Common myeloid progenitor, CD34-positive (primary cell): ENCODE measurements at places on chromosomes 5 and 9.

DNA sequence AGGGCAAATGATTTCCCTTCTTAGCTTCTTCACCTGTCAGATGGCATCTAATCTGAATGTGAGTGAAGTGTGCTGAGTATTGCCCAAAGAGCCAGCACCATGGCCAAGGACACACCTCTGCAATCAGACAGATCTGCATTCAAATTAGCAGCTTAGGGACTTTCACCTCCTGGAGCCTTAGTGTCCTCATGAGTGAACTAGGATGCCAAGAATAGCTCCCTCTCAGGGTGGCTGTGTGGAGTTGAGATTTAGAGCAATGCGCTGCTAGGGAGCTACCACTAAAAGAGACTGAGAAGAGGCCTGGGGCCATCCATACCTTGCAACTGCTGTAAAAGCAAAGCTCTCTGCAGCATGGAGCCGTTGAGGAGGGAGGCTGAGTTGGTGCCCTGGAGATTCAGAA, 1.4 kb downstream of the CIZ1 start:
- peak; percentile 14 for DNase-seq

DNA sequence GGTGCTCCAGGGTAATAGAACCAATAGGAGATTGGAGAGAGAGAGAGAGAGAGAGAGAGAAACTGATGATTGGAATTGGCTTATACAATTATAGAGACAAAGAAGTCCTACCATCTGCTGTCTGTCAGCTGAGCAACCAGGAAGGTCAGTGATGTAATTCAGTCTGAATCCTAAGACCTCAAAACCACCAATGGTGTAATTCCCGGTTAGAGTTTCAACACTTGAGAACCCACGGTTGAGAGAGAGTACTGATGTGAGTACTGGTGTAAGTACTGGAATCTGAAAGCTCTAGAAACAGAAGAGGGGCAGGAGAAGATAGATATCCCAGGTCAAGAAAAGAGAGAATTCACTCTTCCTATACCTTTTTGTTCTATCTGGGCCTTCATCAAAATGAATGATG, 775.8 kb downstream of the EFNA5 start:
- no peak for DNase-seq

DNA sequence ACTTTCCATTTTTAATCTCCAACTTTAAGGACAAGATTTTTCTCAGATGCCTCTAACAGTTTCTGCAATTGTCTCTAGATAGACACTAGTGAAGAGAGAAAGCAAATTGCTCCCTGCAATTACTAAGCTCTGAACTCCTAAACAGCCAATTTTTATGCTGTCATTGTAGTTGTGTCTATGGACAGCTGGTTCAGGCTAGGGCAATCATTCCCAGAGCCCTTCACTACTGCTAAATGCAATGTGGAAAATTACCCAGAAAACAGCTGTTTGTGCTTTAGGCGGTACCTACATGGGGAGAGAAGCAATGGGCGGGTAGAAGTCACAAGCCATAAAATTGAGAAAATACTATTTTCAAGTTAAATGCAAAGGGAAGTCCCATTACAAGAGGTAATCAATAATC, 211.6 kb downstream of the SPOCK1 start:
- no peak for DNase-seq

GRCh38 chr5:68450245-68450852, 234.8 kb downstream of the PIK3R1 start:
- no peak for DNase-seq

DNA sequence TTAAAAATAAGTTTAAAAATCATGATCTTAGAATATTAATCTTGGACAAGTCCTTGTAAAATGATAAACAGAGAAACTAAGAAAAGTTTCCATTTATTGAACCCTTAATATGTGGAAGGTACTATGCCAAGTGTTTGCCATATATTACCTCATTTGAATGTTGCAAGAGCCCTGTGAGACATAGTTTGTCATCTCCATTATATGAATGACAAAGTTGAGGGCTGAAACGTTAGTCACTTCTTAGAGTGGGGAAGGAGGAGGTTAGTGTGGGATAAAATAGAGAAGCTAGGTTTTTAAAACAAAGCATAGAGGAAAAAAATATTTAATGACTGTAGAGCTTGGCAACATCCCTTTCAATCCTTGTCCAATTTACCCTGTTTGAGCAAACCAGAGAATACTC, 2.0 kb downstream of the TNC start:
- DNase-seq = peak; percentile 7

- no peak for DNase-seq
Observed at GRCh38 chr5:14695152-14695551, 30.6 kb downstream of the OTULIN start.

DNA sequence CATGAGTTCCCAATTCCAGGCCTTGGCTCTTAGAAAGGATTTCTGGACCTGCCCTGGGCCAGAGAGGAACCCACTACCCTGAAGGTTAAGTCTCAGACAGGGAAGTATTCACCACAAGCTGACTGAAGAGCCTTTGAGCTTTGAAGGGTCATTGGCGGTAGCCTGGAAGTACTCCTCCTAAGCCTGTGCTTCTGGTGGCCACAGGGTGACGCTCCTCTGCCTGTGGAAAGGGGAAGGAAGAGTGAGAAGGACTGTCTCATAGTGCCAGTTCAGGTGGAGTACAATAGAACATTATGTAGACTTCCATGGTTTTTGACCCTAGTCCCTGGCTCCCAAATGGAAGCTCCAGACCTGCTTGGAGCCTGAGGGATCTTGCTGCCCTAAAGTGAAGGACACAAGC, 1233.2 kb upstream of the CDH6 start:
- no peak for DNase-seq

GRCh38 chr9:24620741-24621140, 75.0 kb upstream of the IZUMO3 start:
- no peak for DNase-seq

DNA sequence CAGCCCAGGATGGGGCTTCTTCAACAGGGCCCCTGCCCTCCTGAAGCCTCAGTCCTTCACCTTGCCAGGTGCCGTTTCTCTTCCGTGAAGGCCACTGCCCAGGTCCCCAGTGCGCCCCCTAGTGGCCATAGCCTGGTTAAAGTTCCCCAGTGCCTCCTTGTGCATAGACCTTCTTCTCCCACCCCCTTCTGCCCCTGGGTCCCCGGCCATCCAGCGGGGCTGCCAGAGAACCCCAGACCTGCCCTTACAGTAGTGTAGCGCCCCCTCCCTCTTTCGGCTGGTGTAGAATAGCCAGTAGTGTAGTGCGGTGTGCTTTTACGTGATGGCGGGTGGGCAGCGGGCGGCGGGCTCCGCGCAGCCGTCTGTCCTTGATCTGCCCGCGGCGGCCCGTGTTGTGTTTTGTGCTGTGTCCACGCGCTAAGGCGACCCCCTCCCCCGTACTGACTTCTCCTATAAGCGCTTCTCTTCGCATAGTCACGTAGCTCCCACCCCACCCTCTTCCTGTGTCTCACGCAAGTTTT, 23.6 kb downstream of the PCDHGC5 start:
- peak; percentile 83 for DNase-seq

- no peak for DNase-seq
Observed at GRCh38 chr5:160837211-160837610, 14.8 kb downstream of the ATP10B start.

DNA sequence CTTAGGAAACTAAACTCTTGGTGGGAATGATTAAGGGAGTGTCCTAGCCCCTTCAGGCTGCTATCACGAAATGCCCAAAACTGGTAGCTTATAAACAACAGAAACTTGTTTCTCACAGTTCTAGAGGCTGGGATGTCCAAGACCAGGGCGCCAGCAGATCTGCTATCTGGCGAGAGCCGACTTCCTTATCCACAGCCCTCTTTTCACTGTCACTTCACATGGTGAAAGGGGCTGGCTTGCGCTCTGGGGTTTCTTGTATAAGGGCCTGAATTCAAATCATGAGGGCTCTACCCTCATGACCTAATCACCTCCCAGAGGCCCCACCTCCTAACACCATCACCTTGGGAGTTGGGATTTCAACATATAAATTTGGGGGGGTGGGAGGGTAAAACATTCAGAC, 49.1 kb downstream of the IPPK start:
- DNase-seq = no peak
